ENCODE measurements at places on chromosomes 4 and X. TPM values are rescaled to one million over a fixed set of nuclear protein-coding genes. Genes with fewer than 3 reads are reported as not detected.

- no peak for DNase-seq
Observed at GRCh38 chr4:34261799-34262314, 1982.5 kb downstream of the ARAP2 start.

Gene MAGEC1
- total RNA-seq: not detected

DNA sequence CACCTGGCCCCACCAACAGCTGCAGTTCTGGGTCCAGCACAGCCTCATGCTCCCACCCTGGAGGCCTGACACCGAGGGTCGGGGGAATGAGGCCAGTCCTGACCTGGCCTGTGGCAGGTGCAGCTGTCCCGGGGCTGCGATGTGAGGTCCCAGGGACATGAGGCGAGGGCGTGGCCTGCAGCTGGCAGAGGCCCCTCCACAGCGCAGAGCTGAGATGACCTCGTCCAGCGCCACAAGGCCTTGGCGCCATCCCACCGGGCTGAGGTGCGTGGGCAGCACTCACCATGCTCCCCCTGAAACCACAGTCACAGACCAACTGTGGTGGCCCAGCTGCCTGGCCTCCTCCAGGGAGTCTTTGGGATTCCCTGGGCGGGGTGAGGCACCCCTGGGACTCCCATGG lies 26.6 kb upstream of the ADRA2C start:
- DNase-seq: no peak

Gene MND1
- 18.8 TPM for total RNA-seq

- no peak for DNase-seq
Observed at GRCh38 chr4:177582992-177583391, 140.8 kb upstream of the AGA start.

Gene BGN
- total RNA-seq: not detected

Gene FHIP1A
- total RNA-seq: not detected

- peak; percentile 75 for DNase-seq
Observed at GRCh38 chr4:67700116-67700737, 728 bp downstream of the UBA6 start.

GRCh38 chr4:183403486-183403885 lies 41.0 kb upstream of the CDKN2AIP start:
- DNase-seq: no peak

DNA sequence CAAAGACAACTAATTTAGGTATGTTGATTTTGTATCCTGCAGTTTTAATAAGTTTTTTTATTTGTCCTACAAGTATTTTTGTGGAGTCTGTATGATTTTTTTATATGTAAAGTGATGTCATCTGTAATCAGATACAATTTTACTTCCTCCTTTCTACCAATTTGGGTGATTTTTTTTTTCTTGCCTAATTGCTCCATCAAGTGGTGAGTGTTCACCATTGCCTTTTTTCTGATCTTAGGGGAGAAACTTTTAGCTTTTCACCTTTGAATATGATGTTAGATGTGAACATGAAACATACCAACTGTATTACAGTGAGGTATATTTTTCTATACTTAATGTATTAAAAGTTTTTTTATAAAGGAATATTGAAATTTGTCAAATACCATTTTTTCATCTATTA lies 362.3 kb downstream of the PABPC4L start:
- no peak for DNase-seq

GRCh38 chrX:135974279-135974856 lies 580 bp upstream of the MMGT1 start:
- peak; percentile 76 for DNase-seq

- DNase-seq: no peak
Observed at GRCh38 chr4:65661471-65661870, 8.8 kb downstream of the EPHA5 start.

Measured in activated CD4-positive, alpha-beta T cell treated with anti-CD3 and anti-CD28 coated beads, Interleukin-2, amount 10 ng/mL, durations not matched to agents 24 days and 14 days (primary cell).